ENCODE measurements at places on chromosomes 7 and 10. TPM values are rescaled to one million over a fixed set of nuclear protein-coding genes. Genes with fewer than 3 reads are reported as not detected.

PBLD gene
- 16.2 TPM for total RNA-seq

DPYSL4 gene
- total RNA-seq, result 2.3 TPM

ANKRD30A gene
- 216 TPM for total RNA-seq

ITGA8 gene
- 2.9 TPM for total RNA-seq

CDNF gene
- total RNA-seq, result 2.9 TPM

INMT gene
- 66.7 TPM for total RNA-seq

- peak overlapping the region; percentile 74 for H3K27ac ChIP-seq
- DNase-seq, result no peak
- H3K27me3 ChIP-seq, result no peaks in the 10 kb centered on the region
- peaks cover 30% of the 10 kb centered on the region for H3K4me1 ChIP-seq
These were observed 76.6 kb downstream of the TCF7L2 start for GRCh38 chr10:113026679-113027078.

- H3K4me1 ChIP-seq, result no peaks in the 10 kb centered on the region
- no peaks in the 10 kb centered on the region for H3K27me3 ChIP-seq
- no peaks in the 10 kb centered on the region for H3K36me3 ChIP-seq
- no peak overlapping the region for H3K27ac ChIP-seq
- H3K4me3 ChIP-seq, result no peak overlapping the region
These were observed 169.3 kb upstream of the PRSS1 start for GRCh38 chr7:142579946-142580345.

DNA sequence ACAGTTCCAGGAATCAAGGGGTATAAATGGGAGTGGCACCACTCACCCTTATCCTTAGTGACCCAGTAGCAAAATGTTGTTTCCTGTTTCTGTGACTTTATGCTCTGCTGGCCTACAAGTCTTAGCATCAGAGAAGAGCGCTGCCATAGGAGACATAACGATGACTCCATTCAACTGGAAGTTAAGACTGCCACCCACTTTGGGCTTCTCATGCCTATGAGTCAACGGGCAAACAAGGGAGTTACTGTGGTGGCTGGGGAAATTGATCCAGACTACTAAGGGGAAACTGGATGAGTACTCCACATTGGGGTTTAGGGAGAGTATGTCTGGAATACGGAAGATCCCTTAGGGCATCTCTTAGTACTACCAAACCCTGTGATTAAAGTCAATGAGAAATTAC lies 40.6 kb upstream of the PIK3CG start:
- DNase-seq, result no peak
- H3K27me3 ChIP-seq, result no peaks in the 10 kb centered on the region
- H3K4me1 ChIP-seq, result no peaks in the 10 kb centered on the region
- H3K36me3 ChIP-seq, result no peaks in the 10 kb centered on the region
- H3K4me3 ChIP-seq, result no peak overlapping the region
- peak overlapping the region; percentile 80 for H3K27ac ChIP-seq

DNA sequence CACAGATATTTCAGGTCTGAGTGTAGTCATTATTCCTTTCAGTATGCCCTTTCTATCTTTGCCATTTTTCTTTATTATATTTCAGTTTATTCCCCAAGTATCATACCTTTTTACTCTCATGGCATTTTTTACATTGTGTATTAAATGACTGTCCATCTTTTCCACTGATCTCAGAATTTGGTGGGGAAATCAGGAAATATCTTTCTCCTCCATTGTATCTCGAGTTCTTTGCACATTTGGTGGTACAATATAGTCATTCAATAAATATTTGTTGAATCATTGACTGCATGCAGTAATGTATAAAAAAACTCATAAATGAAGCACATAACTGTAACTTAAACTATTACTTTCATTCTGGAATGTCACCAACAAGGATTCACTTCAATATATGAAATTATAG lies 354.7 kb downstream of the HGF start:
- no peaks in the 10 kb centered on the region for H3K4me1 ChIP-seq
- no peak overlapping the region for H3K4me3 ChIP-seq
- H3K27me3 ChIP-seq, result no peaks in the 10 kb centered on the region
- H3K36me3 ChIP-seq, result no peaks in the 10 kb centered on the region
- H3K27ac ChIP-seq, result no peak overlapping the region

DNA sequence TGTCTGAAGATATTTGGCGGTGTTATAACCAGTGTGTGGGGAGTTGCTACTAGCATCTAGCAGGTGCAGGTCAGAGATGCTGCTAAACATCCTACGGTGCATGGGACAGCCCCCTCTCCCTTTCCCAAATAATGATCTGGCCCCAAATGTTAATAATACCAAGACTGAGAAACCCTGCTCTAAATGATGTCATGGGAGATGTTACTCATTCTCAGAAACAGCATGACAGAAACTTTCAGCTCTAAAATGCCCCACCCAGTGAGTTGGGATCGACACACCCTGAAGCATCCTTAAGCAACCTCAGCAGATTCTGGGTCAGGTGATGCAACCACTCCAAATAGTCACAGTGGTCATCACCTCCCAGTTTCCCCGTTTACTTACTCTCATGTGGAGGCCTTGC lies 108.8 kb upstream of the MPP7 start:
- no peaks in the 10 kb centered on the region for H3K4me1 ChIP-seq
- H3K4me3 ChIP-seq, result no peak overlapping the region
- no peaks in the 10 kb centered on the region for H3K27me3 ChIP-seq
- no peak for DNase-seq
- no peaks in the 10 kb centered on the region for H3K36me3 ChIP-seq

- no peaks in the 10 kb centered on the region for H3K27me3 ChIP-seq
- H3K4me1 ChIP-seq, result no peaks in the 10 kb centered on the region
These were observed 31.3 kb downstream of the GNAT3 start for GRCh38 chr7:80480566-80480965.
